ENCODE measurements at places on chromosomes 11 and 22.

DNA sequence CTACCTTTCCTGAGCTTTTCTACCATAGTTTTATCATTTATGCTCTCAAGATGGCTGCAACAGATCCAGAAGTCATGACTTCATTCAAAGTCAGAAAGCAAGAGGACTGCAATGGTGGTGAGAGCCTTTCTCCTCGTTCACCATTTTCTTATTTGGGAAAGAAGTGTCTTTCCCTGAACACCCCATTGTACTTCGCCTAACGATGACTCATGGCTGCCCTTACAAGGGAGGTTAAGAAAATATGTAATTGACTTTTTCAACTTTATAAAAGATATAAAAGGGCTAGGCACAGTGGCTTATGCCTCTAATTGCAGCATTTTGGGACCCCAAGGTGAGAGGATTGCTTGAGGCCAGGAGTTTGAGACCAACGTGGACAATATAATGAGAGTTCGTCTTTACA lies 541.7 kb downstream of the METTL15 start:
- DNase-seq, result no peak

- no peak for DNase-seq
Observed at GRCh38 chr11:117966908-117967307, 19.3 kb upstream of the IL10RA start.

DNA sequence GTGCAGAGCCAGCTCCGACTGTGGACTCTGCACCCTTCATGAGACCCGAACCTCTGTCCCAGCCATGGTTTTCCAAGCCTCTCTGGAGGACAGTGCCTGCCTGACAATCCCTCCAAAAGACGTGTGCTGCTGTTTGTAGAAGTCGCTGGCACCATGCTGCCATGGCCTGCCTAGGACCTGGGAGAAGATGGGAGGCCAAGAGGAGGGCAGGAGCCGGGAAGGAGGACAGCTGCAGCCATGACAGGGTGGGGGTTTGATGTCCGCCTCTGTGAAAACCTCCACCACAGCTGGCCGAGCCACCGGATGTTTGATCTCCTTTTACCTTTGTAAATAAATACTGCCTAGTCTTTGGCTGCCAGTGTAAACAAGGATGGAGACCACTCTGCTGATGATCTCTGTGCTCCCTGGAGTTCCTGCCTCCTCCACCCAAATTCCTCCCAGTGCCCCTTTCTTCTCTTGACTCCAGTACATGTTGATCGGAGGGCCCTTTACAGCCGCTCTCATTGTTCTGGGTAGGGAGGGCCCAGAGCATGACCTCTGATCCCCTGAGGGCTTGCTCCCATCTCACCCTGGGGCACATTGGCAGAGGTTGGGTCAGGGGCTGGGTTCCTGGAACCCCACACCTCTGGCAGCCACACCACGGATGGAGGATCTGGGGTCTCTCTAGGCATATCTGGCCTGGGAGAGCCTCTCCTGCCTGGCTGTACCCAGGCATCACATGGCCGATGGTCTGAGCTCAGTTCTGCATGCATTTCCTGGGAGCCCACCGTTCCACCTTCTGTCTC lies 66.9 kb downstream of the BCR start:
- no peak for DNase-seq

DNA sequence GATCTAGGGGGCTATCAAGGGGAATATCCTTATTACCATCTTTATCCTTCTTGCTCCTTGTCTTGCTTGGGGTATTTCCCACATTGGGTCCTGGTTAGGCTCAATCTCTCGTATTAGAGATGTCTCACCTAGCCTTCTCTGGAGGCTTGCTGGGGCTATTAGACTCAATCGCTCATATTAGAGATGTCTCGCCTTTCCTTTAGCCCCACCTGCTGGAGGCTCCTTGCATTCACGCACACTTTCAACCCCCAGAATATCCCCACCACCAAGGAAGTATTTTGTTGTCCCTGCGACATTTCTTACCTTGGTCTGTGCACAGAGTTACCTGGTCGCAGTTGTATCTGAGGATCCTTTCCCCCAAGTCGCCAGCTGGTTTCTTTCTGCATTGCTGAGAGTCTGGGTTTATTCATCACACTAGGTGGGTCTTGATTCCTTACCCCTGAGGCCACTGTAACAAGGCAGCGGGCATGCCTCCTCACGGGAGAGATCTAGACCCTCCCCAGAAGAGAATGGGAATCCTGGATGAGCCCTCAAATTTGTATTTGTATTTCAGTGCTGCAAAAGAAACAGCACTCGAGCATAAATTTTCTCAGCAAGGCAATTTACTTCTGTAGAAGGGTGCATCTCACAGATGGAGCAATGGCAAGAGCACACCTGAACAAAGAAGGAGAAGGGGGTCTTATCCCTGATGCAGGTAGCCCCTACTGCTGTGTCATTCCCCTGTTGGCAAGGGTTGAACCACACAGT lies 15.9 kb upstream of the HYLS1 start:
- DNase-seq, result no peak

GRCh38 chr11:8356721-8357504 lies 93.2 kb upstream of the LMO1 start:
- no peak for DNase-seq

GRCh38 chr22:40685406-40685805 lies 6.1 kb downstream of the MCHR1 start:
- DNase-seq, result no peak

DNA sequence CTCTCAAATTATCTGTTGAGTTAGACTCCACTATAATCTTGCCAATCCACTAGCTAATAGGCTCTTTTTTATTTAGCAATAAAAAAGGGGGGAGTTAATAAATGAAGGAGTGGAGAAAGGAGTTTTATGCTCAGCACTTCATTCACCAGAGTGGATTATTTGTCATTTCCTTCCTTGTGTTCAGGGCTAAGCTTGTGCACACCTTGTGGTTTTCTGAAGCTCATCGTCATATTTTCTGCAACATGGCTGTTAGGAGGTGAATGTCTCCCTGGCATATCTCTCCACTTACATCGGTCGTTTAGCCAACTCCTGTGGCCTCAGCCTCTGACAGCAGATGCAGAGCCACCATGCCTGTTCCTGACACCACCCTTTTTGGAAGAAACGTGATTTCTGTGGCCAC lies 83.9 kb upstream of the MTNR1B start:
- no peak for DNase-seq

- no peak for DNase-seq
Observed at GRCh38 chr22:17828502-17829080, 54.3 kb upstream of the BID start.

DNA sequence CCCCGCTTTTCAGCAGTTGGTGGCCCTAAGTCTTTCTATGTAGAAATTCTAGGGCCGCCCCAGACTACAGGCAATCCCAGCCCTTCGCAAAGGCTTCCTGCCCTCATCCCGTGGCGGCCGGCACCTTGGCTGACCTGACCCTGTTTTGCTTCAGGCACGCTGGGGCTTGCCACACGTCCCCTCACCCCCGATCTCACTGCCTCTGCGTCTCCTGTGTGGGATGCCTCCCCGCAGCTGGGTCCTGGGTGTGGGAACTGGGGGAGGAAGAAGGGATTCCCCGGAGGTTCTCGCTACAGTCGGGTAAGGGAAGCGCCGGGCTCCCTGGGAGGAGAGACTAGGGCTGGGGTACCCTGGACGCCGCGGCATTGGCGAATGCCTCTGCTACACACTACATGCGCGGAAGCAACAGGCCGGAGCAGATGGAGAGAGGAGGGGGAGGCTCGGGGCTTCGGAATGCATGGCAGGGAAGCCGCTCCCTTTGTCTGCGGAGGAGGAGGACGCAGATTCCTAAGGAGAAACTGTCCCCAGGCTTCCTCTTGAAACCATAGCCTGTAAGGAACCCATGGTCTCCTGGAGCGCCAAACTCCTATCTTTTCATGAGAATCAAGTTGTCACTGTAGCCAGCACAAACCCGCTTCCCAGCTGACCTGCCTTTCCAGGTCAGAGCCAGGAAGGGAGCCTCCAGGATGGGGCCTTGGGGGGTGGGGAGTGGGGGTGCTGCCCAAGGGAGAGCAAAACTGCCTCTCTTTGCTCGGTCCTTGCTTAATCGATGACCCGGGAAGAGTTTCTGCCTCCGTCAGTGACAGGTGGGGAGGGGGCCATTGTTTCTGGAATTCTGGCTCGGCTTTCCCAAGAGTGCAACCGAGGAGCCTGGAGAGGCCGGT lies 1.4 kb downstream of the DTX4 start:
- no peak for DNase-seq

GRCh38 chr11:70046089-70046488 lies 32.0 kb upstream of the ANO1 start:
- no peak for DNase-seq

GRCh38 chr11:118998388-118998717 lies 415 bp downstream of the CENATAC start:
- DNase-seq, result no peak

DNA sequence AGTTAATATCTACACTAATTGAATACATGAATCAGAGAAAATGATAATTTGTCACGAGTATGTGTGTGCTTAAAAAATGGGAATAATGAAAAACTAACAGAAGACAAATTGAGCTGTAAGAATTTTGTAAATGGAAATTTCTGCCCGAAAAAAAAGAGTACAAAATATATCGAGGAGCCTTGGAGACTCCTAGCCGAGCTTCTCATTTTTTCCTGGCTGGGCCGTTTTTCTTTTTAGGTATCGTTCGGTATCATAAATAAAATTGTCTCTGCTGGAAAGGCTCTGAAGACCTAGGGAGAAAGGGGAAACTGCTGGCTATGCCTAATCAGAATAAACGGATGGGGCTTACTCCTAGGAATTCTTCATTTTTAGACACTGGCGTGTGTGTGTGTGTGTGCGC lies 227.2 kb upstream of the RAG2 start:
- no peak for DNase-seq

DNA sequence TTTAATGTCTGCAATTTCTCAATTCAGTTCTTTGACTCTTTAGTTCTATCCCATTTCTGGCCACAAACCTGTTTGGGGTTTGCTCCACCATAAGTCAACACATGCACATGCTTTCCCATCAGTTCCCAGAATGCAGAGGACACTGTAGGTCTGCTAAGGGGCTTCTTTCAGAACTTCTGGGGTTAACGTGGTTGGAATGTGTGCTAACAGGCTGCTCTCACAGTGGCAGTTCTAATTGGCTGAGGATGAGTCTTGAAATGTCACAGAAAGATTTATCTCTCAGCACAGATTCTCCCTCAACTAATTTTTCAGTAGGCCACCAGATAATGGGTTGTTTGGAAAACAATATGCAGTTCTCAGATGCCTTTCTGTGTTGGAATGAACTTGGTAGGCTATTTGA lies 703.4 kb downstream of the NTM start:
- no peak for DNase-seq

GRCh38 chr22:47000256-47000655 lies 237.8 kb downstream of the TBC1D22A start:
- DNase-seq, result no peak

DNA sequence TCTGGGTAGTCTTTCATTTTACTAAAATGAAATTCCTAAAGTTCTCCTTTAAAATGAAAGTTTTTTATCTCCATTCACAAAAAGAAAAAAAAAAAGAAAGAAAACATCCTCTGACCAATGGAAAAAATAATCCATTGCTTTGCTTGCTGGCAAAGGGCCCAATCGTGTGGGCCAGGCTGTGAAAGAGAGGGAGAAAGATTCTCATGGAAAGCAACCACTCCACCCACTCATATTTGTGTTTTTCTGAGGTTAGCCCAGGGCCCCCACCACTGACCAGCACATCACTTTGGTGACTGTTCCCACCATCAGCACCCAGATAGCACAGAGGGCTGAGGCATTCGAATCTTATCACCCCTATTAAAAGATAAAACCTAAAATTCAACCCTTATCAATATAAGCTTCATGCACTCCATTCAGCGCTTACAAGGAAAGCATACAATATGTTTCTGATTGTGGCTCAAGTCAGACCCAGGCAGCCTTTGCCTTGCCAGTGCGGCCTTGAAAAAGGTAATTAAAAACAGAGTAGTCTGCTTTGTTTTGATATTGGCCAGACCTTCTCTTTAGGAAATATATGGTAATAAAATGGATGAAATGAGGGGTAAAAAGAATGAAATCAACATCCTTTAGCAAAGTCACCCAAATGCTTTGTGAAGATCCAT lies 192.8 kb downstream of the ETS1 start:
- DNase-seq, result no peak

DNA sequence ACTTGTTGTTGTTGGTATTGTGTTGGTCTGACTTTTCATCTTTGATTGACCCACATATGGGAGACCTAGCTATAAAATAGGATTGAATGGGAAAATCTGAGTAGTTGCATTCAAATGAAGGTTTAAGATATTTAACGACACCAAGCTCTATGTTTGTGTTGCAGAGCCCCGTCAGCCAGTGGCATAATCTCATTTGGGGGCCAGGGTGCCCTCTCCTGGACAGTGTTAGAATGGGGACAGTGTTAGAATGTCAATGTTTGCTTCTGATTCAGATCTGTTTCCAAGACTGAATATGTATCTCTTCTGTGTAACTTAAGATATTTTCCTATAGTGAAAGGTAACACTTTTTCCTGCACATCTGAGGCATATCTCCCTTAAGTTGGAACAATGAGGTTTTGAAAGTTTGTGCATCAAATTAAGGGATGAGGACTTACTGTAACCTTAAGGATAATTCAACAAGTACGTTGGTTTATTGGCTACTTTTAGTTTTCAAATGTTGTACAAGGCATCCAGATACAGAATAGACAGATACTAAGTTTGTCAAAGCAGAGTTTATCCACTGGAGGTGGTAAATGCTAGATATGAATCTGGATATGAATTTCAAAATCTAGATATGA lies 5.3 kb upstream of the OR52M1 start:
- DNase-seq, result no peak

GRCh38 chr11:78226684-78227680 lies 38.3 kb downstream of the USP35 start:
- no peak for DNase-seq

DNA sequence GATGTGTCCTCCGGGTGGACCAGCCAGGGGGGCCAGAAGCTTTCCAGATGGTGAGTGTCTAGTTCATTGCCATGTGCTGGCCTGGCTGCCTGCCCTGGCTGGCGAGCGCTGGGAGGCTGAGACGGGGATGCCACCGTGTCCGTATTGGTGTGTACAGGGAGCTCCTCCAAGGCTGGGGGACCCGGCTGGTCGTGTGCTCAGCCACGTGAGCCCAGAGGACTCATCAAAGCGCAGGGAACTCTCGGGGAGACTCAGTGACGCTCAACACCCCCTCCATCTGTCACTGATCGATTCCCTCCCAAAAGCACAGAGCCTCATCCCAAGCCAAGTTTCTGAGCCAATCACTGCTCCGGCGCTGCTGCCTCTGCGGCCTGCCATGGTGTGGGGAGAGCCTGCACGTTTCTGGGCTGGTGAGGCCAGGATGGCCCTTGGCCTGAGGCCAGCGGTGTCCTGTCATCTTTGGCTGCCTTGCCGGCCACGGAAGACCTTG lies 423.7 kb downstream of the SHANK2 start:
- no peak for DNase-seq

DNA sequence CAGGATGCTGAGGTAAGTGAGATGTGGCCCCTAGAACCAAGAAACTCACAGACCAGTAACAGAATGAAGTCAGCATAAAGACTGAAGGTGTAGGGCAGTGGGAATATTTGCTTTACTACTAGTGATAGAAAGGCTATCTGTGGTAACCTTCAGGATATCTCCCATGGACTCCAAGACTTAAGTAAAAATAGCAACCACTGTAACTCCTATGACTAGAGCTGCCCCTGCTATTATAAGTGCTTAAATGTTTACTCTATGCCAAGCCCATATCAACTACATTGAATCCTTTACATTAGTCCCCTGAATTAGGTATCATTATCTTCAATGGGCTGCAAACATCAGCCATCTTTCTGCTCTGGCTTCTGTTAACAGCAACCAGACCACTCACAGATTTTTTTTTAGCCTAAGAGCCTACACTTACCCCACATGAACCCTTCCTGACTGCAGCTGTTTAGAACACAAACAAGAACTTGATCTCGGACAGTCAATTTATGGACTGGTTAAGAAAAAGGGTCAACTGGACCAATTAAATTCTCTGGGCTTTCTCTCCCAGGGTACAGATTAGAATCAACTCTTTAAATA lies 335.1 kb upstream of the API5 start:
- DNase-seq, result no peak

GRCh38 chr22:43858156-43858895 lies 4.0 kb downstream of the SULT4A1 start:
- DNase-seq, result no peak
